A673 (cell line): ENCODE measurements at places on chromosomes 5 and 9.

- DNase-seq, result no peak
Measured at GRCh38 chr5:132473668-132474067, 16.9 kb downstream of the IRF1 start.

GRCh38 chr5:9343146-9343850 is 202.6 kb downstream of the SEMA5A start:
- DNase-seq, result no peak

GRCh38 chr5:173625673-173626504 is 9.4 kb upstream of the BOD1 start:
- DNase-seq, result no peak

DNA sequence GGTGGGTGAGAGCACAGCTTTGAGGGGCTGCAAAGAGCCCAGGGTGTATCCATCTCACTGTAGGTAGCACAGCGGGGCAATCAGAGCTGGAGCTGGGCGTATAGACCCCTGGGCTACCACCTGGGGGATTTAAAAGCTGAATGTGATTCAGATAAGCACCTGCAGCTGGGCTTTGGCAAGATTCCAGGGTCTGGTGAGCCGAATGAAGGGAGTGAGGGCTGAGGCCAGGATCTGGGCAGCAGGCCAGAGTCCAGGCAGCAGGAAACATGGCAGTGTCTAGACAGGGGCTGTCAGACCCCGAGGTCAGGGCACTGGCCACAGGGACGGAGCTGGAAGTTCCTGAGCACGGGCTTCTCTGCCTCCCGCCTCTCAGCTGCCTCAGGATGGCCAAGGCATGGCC is 8.7 kb downstream of the ASS1 start:
- DNase-seq, result no peak

GRCh38 chr5:13567819-13568218 is 376.7 kb downstream of the DNAH5 start:
- no peak for DNase-seq

- DNase-seq, result no peak
Measured at GRCh38 chr9:127741831-127742434, 6.8 kb upstream of the TOR2A start.

- DNase-seq, result no peak
Measured at GRCh38 chr5:170563824-170564567, 60.2 kb downstream of the KCNIP1 start.

GRCh38 chr5:177607452-177608192 is 7.7 kb downstream of the B4GALT7 start:
- DNase-seq, result peak; percentile 75

DNA sequence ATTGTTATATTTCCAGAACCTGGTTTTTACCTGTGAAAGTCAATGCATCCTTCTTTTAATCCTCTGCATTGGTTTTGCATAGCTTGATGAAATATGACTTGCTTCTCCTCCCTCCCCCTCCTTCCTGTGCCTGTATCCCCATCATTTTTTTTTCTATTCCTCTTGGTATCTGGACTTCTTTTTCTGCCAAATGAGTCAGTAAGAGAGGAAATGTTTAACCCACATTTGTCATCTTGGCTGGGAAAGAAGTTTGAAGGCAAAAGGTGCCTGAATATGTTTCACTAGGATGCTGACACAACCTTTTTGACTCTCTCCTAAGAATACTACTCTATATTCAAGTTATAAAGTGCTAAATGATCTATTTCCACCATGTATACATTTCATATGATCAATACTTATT is 35.5 kb upstream of the CDKN2B start:
- no peak for DNase-seq

DNA sequence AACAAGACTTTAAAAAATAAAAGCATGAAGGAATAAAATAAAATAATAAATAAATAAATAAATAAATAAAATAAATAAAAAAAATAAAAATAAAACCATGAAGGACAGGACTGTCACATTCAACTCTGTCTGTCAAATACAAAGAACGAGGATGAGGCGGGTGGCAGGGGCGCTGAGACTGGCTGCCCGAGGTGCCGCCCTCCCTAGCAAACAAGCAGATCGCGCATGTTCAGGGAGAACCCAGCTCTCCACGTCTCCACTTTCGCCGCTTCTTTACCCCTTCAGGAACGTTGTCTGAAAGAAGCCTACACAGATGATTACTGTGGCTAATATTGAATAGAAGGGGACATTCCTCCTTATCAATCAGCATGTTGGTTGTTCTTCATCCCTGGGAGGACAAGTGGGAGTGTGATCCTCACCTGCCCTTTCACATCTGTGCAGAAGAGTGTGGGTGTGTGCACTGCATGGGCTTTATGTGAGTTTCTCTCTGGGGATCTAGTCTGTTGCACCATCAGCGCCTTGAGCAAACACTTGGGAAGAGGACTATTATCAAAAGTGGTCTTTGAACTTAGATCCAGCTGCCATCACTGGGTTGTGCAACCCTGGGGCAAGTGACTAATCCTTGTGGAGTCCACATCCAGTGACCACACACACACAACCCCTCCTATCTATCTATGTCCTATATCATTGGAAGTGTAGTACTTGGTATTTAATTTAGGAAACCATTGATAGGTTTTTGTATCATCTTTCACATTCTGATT is 399.2 kb downstream of the IRX2 start:
- DNase-seq, result no peak

DNA sequence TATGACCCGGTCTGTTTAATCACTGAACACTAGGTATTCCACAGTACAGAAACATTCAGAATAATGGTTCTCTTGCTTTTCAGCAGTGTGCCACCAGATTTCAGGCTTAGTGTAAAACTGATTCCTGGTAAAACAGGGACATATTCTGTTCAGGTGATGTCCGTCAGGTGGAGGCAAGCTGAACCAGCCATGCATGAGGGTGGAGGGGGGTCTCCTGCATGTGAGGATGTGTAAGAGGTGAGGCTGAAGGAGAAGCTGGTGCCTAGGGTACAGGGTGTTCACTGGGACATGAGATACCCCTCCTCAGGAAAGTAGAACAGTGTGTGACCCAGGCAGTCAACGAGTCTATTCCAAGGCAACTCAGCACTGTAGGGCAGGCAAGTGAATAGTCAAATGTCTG is 563.9 kb downstream of the BNC2 start:
- DNase-seq, result no peak
